ENCODE measurements at places on chromosomes 2 and 18. TPM values are rescaled to one million over a fixed set of nuclear protein-coding genes. Genes with fewer than 3 reads are reported as not detected.

- peak; percentile 78 for DNase-seq
Measured at GRCh38 chr2:110770959-110771431, 38.6 kb downstream of the ACOXL start.

DNA sequence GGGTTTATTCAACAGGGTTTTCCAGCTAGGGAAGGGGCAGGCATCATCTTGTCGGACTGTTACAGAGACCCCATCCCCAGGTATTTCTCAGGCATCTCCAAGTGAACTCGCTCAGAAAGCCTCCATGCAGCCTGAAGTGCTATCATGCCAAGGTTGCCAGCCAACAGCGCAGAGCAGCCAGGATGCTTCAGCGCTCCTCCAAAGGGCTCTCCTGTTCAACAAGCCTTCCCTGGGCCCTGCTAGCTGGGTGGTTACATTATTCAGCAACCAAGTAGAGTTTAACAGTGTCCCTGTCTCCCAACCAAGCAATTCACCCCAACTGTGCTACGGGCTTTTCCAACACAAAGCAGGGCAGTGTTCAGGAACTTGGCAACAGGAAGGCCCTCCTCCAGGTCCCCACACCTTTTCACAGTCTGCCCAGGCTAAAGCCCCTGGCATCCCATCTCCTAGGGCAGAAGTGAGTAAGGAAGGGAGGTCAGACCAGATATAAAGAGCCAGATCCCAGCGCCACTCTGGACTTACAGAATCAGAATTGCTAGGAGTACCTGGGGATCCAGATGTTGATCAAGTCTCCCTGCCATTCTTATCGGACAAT is 52.9 kb downstream of the ZBTB7C start:
- no peak for DNase-seq

GRCh38 chr2:200765995-200766660 is 45.6 kb upstream of the BZW1 start:
- no peak for DNase-seq

GRCh38 chr18:65822826-65823225 is 72.0 kb downstream of the CDH7 start:
- no peak for DNase-seq

The BMP10 gene
- total RNA-seq, result 0.27 TPM

GRCh38 chr18:2529154-2529553 is 42.2 kb downstream of the METTL4 start:
- DNase-seq, result no peak

DNA sequence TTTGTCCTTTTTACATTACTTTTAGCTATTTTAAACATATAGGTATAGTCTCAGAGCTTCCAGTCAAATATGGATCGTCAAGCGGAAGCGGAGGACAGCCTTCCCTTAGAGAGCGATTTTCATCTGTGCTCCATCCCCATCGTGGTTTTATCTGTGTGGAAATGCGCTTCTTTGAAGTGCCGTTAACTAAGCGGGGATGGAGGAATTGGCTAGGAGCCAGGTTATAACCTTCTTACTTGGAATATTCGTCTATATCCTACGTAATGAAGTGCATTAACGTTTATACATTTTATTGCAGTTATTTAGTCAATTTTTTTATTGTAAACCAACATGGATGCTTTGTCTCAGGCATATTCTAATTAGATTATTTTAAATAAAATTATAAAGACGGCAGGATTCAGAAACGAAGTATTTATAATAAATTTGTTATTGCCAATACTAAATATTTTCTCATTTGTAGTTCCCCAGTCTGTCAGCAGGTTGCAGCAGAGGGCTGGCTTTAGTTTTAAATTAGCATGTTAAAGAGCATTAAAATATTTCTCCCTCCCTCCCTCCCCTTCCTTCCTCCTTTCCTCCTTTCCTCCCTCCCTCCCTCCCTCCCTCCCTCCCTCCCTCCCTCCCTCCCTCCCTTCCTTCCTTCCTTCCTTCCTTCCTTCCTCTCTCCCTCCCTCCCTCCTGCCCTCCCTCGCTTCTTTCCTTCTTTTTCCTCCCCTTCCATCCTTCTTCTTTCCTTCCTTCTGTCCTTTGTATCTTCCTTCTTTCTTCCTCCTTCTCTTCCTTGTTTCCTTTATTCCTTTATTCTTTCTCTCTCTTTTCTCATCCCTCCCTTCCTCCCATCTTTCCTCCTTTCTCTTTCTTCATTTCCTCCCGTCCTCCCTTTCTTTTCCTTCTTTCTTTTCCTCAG is 80.6 kb upstream of the DOCK10 start:
- no peak for DNase-seq

The CYRIA gene
- total RNA-seq, result 10.2 TPM

DNA sequence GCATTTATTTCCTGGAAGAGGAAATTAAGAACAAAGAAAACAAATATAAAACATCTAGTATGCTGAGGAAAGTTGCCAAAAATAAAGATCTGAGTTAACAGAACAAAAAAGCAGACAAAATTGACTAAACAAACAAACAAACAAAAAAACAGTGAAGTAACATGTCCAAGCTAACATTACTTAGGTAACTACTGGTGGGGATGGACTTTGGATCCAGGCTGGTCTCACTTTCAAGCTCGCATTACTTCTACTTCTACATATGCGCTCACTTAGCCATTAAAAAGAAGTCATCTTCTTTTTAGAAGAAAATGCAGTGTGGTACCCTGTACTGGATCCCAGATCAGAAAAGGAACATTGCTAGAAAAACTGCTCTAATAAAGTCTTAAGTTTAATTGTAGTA is 358.9 kb downstream of the NCKAP5 start:
- DNase-seq, result no peak

DNA sequence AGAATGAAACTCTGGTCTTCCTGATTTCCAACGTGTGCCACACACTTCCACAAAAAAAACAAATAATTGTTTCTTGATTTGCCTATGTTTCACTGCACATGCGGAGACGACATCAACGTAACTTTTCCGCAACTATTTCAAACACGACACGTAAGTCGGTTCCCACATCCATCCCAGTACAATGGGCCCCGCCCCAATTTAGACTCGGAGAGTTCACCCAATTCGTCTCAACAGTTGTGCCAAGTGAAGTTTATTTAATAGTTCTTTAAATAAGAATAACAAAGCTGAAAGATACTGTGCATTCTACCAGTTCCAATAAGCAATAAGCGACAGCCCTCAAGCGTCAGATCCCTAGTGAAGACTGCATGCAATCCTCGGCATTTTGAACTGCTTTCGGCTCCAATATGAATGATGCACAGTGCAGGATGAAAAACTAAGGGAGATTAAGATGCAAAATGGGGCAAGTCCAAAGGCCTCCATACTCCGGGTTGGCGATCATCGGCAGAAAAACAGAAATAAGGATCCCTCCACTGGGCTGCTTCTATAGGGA is 664 bp downstream of the CCT4 start:
- no peak for DNase-seq

The MTCL1 gene
- 5.3 TPM for total RNA-seq

The REG1B gene
- not detected for total RNA-seq

- DNase-seq, result no peak
Measured at GRCh38 chr18:62379051-62379450, 53.9 kb downstream of the TNFRSF11A start.

GRCh38 chr2:165891345-165891744 is 62.2 kb downstream of the TTC21B start:
- DNase-seq, result no peak

DNA sequence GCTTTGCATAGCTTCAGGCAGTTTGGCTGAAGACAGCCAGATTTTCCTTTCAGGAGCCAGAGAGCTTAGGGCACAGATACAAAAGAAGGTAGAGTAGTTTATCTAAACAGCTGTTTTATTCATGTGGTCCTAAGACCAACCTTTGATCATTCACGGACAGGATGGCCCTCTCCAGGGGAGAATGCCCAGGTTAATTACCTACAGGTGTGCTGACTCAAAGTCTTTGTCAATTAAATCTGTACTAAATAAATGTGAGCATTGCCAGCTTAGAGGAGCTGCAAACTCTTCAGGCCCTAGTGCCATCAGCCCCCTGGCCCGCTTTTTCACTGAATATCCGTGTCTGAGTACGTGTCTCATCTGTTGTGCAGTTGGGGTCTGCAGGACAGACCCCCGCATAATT is 554.7 kb downstream of the NUP35 start:
- no peak for DNase-seq

DNA sequence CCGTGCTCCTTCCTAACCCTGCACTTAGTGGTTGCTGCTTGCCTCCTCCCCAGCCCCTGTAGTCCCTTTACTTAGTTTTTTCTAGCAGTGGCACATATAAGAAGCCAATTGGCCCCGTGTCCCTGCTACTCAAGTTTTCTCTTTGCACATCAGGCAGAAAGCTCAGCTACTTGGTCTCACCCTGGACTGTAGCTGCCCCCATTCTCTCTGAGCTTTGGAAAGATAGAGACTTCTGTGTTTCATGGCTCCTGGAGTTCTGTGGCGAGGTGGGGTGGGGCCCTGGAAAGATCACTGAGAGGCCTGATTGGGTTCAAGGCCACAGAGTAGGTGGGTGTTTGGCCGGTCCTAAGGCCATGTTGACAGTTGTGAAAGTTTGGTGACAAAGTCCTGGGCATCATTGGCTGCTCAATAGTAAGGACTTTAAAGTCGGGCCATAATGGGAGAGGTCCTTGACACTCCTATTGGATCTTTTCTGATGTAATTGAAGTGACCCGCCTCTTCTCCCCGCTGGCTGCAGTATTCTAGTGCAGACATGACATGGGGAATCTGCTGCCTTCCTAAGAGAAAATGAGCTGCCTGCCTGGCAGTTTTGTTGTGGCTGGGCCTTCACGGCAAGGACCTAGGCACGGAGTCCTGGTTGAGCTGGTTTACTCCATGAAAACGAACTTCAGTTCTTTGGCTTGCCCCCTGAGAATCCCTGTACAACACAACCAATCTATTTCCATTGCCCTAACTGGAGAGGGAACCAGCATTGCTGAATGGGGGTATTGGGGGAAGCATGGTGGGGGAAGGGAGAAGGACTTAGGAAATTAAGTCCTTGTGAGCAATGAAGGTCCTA is 26.2 kb upstream of the CYP27A1 start:
- no peak for DNase-seq

DNA sequence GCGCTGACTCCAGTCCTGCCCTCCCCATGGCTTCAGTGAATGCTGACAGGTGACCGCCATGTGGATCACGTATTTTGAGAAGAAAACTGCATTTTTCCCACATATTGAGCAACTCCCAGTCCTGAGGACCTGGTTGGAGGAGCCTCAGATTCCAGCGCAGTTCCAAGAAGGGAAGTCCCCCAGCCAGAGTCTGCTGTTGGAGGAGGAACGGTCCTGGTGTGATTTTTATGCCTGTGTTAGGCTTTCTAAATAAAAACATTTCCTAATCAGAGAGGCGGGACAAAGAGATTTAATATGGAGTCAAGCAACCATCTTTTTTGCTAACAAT is 32.3 kb upstream of the COL6A3 start:
- DNase-seq, result no peak

- peak; percentile 85 for DNase-seq
Measured at GRCh38 chr2:109331896-109332848, 203.2 kb downstream of the SH3RF3 start.

GRCh38 chr2:65035351-65035943 is 20.8 kb upstream of the CEP68 start:
- DNase-seq, result no peak

DNA sequence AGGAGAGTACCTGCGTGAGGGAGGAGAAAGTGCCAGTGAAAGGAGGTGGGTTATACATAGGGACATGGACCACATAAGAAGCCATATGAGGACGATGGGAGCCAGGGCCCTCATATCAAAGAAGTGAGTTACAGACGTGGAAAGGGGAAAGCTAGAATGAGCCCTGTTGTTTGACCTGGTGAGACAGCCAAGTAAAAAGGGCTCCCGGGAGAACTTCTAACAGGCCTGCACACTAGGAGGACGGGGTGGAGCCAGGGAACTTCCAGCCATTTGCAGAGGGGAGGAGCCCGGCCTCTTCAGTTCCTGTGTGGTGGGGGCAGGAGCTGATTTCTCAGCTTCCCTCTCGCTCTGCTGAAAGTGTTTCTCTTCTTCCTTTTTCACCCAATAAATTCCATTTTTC is 84.1 kb upstream of the SLC66A3 start:
- DNase-seq, result no peak

The LONRF2 gene
- 7.6 TPM for total RNA-seq

The POU3F3 gene
- not detected for total RNA-seq

- DNase-seq, result peak; percentile 4
Measured at GRCh38 chr2:239068411-239068810, 220.5 kb downstream of the TWIST2 start.

- DNase-seq, result no peak
Measured at GRCh38 chr2:10425699-10426098, 22.4 kb downstream of the ODC1 start.

DNA sequence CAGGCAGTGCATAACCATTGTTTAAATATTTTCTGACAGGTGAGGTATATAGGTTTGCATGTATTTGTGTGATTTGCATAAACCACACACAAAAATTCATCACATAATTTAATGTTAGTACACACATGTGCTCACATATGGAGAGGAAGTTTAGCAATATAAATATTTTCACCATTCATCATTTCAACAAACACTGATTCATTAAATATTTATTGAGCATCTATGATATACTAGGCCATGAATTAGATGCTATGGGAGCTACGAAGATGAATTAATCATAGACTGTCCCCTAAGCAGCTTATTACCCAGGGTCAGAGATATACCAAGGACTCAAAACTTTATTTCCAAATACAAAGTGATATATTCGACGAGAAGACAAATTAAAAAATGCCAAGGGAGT is 311.6 kb upstream of the PIK3C3 start:
- DNase-seq, result no peak

- no peak for DNase-seq
Measured at GRCh38 chr2:201114846-201115245, 1.1 kb upstream of the CFLAR start.

The ICOS gene
- not detected for total RNA-seq

GRCh38 chr2:85852937-85853498 is 35.8 kb downstream of the ST3GAL5 start:
- no peak for DNase-seq

DNA sequence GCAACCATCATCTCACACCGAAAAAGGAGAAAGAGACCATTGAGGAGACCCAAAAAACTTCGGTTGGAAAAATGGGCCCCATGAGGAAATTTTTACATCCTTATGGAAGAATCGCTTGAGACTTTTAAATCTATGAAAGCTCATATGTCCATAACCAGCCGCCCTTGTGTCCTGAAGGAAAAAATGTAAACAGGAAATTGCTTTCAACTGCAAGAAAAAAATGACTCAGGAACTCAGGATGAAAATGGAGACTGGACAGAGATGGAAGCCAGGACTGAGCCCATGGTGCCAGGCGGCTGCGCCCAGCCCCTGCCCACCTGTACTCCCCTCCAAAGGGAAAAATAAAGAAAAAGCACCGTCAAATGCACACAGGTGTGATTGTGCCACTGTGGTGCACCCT is 81.5 kb upstream of the SLC66A3 start:
- DNase-seq, result no peak

The DAW1 gene
- not detected for total RNA-seq

The CCDC121 gene
- total RNA-seq, result 2.5 TPM

The SCN7A gene
- 3.9 TPM for total RNA-seq

GRCh38 chr2:206832873-206833272 is 67.5 kb downstream of the FASTKD2 start:
- DNase-seq, result no peak

The RGPD3 gene
- 0.18 TPM for total RNA-seq

Data from psoas muscle (tissue), 8 donors.